ENCODE measurements at places on chromosomes 2 and 18.

GRCh38 chr2:42001711-42002201 is 46.1 kb upstream of the PKDCC start:
- DNase-seq, result no peak

DNA sequence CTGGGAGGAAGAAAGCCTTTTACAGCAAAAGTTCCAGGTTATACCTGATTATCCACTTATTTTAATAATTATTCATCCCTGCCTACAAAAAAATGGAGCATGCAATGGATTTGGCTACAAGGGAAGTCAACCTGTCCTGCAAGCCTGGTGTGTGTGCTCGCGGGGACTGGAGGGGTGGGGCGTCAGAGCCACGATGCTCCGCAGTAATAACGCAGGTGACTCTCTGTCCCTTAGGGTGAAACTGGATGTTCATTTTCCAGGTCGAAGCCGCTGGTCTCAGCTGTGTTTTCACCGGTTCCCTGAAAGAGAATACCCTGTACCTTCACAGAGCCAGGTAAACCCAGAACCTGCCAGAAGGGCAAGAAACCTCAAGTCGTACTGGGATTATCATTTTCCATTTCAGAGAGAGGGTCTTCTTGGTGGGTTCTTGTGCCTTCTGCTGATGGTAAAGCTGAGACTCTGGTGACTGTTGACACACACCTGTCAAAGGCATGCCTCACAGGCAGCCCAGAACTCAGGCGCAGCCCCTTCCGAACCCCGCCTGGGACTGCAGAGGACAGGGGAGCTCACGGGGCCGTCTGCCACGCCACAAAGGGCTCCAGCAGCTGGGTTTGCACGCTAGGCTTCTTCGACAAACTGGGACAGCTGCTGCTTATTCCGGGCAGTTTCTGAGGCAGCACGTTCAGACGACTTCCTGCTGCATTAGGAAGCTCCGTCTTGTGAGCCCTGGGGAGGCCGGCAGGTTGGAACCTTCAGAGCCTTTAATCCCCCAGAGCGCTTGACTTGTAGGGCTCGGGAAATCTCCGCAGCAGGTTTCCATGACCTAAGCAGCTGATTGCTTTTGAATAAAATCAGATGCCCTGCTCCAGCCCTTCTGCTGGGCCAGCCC is 58.6 kb downstream of the KCNG2 start:
- DNase-seq, result no peak

DNA sequence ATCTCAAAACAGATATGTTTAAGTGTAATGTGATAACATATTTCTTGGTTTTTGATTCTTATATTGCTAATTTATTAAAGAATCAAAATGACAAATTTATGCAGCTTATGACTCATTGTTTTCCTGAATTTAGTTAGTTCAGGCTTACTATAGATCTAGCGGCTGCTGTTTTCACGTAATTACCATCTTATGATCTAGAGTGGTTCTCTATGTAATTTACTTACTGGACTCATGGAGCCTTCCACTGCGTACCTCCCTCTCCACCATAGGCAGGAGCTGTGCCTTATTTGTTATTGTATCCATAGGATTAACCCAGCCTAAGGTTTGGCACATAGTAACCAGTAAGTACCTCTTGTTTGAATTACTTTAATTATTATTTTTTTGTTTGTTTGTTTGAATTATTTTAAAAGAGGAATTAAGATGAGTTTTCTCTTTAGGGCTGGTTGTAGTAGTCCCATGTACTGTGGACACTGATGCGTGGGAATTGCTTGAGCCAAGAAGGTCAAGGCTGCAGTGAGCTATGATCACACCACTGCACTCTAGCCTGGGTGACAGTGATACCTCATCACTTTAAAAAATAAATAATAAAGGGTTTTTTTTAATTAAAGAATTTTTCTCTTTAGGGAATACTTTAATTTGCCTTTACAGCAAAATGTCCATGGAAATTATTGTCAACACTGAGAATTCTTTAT is 165.5 kb downstream of the PHLPP1 start:
- no peak for DNase-seq

GRCh38 chr2:137772451-137772850 is 191.8 kb upstream of the HNMT start:
- DNase-seq, result no peak

DNA sequence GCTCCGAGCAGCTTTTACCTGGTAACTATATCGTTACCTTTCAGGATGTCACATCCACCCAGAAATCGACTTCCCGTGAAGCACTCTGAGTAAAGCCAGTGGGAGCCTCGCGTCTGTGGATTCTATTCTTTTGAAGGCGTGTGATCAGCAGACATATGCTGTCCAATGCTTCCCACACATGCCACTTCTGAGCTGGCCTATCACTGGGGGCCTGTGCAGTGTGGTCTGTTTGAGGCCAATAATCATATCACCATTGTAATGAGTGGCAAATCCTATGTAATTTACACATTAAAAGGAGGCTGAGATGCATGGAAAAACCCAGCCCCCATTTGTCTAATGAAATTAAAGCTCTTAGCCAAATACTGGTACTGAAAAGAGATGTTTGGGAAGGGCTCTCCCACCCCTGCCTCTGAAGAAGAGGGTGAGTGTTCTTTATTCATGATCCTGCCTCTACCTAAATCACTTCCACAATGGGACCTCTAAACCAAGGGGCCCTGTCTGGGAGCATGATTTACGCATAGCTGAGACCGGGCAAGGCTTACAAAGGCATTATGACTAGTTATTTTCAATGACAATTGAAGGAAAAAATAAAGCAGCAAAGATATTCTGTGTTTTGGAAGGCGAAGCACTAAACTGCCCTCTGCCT is 686.8 kb downstream of the ZEB2 start:
- DNase-seq, result no peak

DNA sequence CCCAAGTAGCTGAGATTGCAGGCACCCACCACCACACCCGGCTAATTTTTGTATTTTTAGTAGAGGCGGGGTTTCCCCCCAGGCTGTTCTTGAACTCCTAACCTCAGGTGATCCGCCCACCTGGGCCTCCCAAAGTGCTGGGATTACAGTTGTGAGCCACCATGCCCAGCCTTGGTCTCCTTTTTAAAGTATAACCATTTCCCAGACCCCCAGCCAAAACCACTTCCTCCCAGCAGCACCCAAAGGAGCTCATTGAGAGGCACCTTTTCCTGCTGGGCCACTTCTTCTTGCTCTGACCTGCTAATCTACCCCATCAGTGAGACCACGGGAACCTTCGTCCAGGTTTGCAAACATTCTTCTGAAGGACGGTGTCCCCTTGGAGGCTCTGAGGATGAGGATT is 69.9 kb downstream of the INPP5D start:
- DNase-seq, result no peak

GRCh38 chr2:175579646-175580045 is 398.1 kb upstream of the ATP5MC3 start:
- no peak for DNase-seq

- no peak for DNase-seq
Observed at GRCh38 chr2:144438801-144439631, 80.9 kb downstream of the ZEB2 start.

DNA sequence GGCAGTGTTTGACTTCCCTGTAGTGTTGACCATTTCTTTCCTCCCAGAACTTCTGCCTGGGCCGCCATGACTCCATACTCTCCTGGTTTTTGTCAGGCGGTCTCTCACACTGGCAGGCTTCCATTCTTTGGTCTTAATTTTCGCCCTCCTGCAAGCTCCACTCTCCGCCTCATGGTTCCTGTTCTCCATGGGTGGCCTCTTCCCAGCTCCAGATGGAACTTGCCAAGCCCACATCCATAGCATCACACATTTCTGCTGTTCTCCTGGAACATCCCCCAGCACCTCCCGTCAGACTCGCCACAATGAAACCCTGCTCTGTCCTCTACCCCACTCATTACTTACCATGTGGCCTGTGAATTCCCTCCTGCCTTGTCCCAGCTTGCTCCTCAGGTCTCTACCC is 896 bp upstream of the AFF3 start:
- no peak for DNase-seq

DNA sequence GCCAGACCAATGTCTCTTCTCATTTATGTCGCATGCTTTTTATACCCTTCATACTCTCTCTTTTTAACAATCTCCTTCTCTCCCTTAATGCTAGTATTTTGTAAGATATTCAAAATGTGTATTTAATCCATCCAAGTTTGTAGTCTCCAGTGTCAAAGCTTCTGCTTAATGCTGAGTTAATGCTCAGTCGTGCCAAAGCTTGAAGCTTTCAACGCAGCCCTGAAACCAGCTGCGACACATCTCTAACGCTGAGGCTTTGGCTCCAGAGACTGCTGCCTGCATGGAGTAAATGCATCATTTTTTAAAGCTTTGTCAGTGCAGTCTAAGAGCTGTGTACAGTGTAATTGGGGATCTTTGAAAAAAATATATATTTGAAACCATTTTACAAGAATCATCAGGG is 2108.8 kb upstream of the PIK3C3 start:
- DNase-seq, result no peak

DNA sequence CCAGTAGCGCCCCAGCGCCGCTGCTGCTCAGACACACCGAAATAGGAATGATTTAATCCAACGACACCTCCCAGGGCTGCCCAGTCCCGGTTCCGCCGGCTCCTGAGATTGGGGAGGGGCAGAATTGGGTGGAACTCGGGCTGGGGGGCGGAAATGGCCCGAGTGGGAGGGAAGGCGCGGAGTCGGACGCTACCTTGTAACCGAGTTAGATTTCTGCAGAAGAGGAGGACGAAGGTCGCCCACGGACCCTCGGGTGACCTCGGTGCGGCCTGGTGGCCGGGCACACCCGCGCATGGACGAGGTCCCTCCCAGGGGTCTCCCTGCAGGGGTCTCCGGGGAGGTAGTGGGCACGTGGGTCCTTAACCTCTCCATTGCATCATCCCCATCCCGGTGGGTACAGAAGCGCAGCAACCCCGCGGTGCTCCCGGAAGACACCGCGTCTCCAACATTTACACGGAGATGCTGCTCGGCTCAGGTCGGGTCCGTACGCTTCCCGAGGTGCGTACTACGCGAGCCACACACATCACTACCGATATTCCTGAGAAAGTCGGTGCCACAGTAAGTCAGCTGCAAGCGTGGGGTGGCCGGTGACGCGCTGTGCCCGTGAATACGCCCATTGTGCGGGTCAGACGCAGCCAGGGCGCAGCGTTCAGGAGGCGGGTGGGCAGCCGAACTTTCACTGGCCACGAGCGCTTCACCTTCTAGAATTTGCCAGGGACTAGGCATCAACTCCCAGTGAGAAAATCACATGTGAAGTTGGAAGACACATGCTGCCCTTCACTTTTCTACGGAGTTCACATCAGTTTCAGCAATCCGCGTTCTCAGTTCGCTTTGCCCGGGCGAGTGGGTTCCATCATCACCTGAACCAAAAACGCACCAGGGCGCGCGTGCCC is 3.0 kb downstream of the ZNF516 start:
- DNase-seq, result no peak

DNA sequence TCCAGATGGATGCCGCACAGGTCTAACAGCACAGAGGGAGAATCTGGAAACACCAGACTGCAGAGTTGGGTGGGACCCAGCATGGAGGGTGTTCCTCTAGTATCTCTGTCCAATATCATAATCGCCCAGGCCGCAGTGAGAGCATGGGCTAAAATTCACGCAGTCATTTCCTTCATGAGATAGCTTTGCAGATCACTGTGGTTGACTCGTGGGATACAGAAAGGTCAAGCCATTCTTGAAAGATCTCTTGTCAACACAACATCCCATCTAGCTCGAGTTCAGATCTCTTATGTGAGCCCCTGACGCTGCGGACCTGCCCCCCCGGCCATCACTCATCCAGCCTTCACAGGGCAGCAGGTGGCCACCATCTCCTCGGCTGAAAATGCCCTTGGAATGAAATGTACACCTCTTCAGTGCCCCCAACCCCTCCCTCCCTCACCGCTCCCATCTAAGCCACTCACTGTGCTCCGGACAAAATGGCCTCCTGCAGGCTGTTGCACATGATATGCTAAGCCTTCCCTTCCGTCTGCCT is 45.9 kb downstream of the FOSL2 start:
- no peak for DNase-seq

GRCh38 chr18:62452280-62452831 is 70.5 kb upstream of the ZCCHC2 start:
- no peak for DNase-seq

GRCh38 chr2:48601349-48601748 is 16.3 kb upstream of the GTF2A1L start:
- no peak for DNase-seq

- peak; percentile 46 for DNase-seq
Observed at GRCh38 chr18:45974088-45974536, 7.0 kb upstream of the EPG5 start.

- no peak for DNase-seq
Observed at GRCh38 chr2:233892793-233893192, 24.4 kb upstream of the TRPM8 start.

GRCh38 chr2:24981411-24982136 is 9.8 kb upstream of the DNAJC27 start:
- DNase-seq, result no peak

- no peak for DNase-seq
Observed at GRCh38 chr2:171083451-171083850, 77.2 kb downstream of the TLK1 start.

DNA sequence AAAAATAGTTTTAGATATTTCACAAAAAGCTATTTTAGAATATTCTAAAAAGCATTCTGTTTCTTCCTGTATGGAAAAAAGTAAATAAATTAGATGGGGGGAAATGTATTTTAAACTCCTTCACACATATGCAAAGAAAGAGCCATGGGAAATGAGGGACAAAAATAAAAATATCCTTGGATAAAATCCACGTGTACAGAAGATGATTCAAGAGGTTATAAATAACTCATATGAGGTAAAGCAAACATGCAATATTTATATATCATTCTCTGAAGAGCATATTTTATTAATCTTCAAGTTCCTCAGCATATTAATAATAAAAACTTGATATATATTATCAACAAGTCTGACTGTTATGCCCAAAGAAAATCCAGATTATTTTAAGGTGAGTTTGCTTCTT is 8.8 kb upstream of the GFPT1 start:
- DNase-seq, result no peak

- DNase-seq, result no peak
Observed at GRCh38 chr2:241135737-241136136, 13.5 kb downstream of the PASK start.

DNA sequence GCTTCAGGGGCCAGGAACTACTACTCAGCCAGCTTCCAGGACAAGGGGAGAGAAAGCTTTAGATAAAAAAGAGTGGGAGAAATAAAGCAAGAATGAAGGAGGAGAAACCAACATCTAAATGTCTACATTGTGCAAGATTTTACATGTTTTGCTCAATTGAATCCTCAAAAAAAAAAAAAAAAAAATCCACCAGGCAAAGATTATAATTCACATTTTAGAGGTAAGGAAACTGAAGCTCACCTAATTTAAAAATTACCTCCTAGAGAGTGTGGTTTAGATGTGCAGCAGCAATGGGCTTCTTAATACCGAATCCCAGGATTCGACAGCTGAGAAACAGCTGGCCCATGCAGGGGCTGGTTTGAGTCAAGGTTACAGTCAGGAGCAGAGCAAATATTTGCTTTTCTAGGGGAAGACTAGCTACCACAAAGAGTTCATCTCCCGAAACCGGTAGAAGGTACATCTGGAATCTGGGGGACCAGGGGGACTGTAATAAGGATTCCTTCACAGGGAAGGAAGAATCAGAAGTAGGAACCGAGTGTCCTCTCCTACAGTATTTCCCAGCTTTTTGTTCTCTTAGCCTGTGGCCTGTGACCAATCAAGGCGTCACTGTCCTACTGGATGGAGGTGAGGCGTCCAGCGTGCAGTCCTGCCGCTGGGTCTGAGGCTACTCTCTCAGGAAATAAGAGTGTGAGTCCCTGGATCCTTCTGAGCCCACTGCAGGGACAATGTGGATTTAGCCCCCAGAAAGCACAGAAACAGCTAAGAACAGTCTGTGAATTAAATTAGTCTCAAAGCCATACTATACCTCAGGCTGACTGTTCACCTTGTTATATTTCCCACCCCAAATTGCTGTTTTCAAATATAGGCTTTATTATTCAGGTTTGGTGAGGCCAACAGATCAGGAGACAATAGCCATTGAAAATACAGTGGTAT is 42.3 kb downstream of the IL1R2 start:
- DNase-seq, result no peak

Measured in stimulated activated CD8-positive, alpha-beta memory T cell treated with anti-CD3 and anti-CD28 coated beads, Interleukin-7, amount 100 ng/mL, for 48 hours (primary cell).